ENCODE measurements at places on chromosomes 16 and 17. TPM values are rescaled to one million over a fixed set of nuclear protein-coding genes. Genes with fewer than 3 reads are reported as not detected.
A peak's percentile ranks its signal among the peaks of the same experiment; 100 is the strongest.

- H3K27me3 ChIP-seq, result peaks cover 1% of the 10 kb centered on the region
- no peaks in the 10 kb centered on the region for H3K36me3 ChIP-seq
- no peak overlapping the region for H3K4me3 ChIP-seq
- no peak for DNase-seq
- H3K4me1 ChIP-seq, result peaks cover 50% of the 10 kb centered on the region
These were observed 101.1 kb downstream of the XYLT1 start for GRCh38 chr16:17369421-17370222.

- H3K27me3 ChIP-seq, result no peaks in the 10 kb centered on the region
- H3K4me1 ChIP-seq, result peaks cover 23% of the 10 kb centered on the region
- H3K27ac ChIP-seq, result peak overlapping the region; percentile 93
- peak overlapping the region; percentile 99 for H3K4me3 ChIP-seq
These were observed 1.8 kb downstream of the MGRN1 start for GRCh38 chr16:4626396-4626795.

- H3K27me3 ChIP-seq, result peaks cover 7% of the 10 kb centered on the region
- peak; percentile 94 for DNase-seq
- H3K4me1 ChIP-seq, result peaks cover 42% of the 10 kb centered on the region
- no peak overlapping the region for H3K27ac ChIP-seq
These were observed 4.6 kb upstream of the TAF15 start for GRCh38 chr17:35804658-35805192.

DNA sequence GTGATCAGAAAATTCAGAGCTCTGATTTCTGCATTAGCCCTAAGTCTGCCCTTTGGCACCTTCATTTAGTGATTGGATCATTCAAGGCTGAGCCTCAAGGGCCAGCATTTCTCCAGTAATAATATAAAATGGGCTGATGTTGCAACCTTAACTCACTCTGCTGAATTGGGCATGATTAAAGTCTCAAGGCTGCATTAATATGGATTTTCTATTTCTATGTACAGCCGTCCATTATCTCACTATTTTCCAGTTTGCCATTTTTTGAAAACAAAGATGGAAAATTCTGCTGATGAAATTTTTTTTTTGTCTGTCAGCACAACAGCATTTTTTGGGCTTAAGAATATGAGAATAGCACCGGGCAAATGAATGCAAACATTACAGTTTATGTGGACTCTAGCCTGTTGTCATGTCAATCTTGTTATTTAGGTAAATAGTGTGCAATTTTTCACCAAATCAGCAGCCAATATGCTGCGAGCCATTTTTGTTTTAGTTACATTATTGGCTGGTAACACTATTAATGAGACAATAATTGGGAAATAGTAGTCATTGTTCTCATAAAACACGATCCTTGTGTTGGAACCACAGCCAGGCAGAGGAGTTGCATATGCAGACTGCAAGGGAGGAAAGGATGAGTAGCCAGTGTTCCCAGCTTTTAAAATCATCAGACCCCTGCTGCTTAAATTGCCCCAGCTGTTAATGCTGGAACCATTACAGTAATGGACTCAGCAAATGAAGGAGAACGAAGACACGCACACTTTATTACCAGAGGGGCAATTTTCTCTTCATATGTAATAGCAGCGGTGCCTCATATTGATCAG lies 10.5 kb downstream of the FTO start:
- 0 out of 2 replicates have a peak, but pooled peaks cover 4% of the 10 kb centered on the region for H3K36me3 ChIP-seq
- no peak overlapping the region for H3K4me3 ChIP-seq
- DNase-seq, result no peak
- no peaks in the 10 kb centered on the region for H3K27me3 ChIP-seq

The NAA60 gene
- 38.8 TPM for total RNA-seq

GRCh38 chr16:17635183-17635582 lies 164.4 kb upstream of the XYLT1 start:
- H3K36me3 ChIP-seq, result no peaks in the 10 kb centered on the region
- H3K27me3 ChIP-seq, result peaks cover 11% of the 10 kb centered on the region
- H3K4me1 ChIP-seq, result peaks cover 11% of the 10 kb centered on the region

The PMFBP1 gene
- total RNA-seq, result 0.05 TPM

- H3K36me3 ChIP-seq, result no peaks in the 10 kb centered on the region
- DNase-seq, result no peak
- H3K4me3 ChIP-seq, result no peak overlapping the region
- peaks cover 14% of the 10 kb centered on the region for H3K4me1 ChIP-seq
- H3K27ac ChIP-seq, result no peak overlapping the region
These were observed 27.7 kb downstream of the UNK start for GRCh38 chr17:75812096-75813013.

The KRTAP2-1 gene
- not detected for total RNA-seq

GRCh38 chr17:59378675-59379074 lies 47.2 kb downstream of the YPEL2 start:
- DNase-seq, result peak; percentile 63
- H3K4me3 ChIP-seq, result peak overlapping the region; percentile 57
- no peaks in the 10 kb centered on the region for H3K27me3 ChIP-seq
- peaks cover 10% of the 10 kb centered on the region for H3K36me3 ChIP-seq

The SOX9 gene
- total RNA-seq, result 2.1 TPM

GRCh38 chr17:39962642-39963220 lies at the start of gene GSDMA:
Gene GSDMA (plus strand): TSS chr17:39963004. CDS start chr17:39965688, 2,684 bp downstream.
- H3K36me3 ChIP-seq, result no peaks in the 10 kb centered on the region
- peaks cover 19% of the 10 kb centered on the region for H3K27me3 ChIP-seq
- peaks cover 29% of the 10 kb centered on the region for H3K4me1 ChIP-seq
- H3K27ac ChIP-seq, result no peak within 1 kb of the TSS
- H3K4me3 ChIP-seq, result no peak within 1 kb of the TSS

All from HFFc6 (cell line).